SJSA1 (cell line): ENCODE measurements at places on chromosomes 16 and 17. TPM values are rescaled to one million over a fixed set of nuclear protein-coding genes. Genes with fewer than 3 reads are reported as not detected.

The PER1 gene
- 1.0 and 8.3 TPM in 2 replicates for total RNA-seq

The RNF166 gene
- total RNA-seq: 25.0 and 32.4 TPM in 2 replicates

The CDYL2 gene
- total RNA-seq: 2.5 and 15.1 TPM in 2 replicates

GRCh38 chr16:31260136-31260931 lies 559 bp downstream of the ITGAM start:
- H3K4me1 ChIP-seq: peaks cover 5% of the 10 kb centered on the region
- H3K27me3 ChIP-seq: 0 out of 2 replicates have a peak, but pooled peaks cover 4% of the 10 kb centered on the region
- H3K27ac ChIP-seq: no peak overlapping the region
- DNase-seq: no peak
- no peaks in the 10 kb centered on the region for H3K36me3 ChIP-seq

DNA sequence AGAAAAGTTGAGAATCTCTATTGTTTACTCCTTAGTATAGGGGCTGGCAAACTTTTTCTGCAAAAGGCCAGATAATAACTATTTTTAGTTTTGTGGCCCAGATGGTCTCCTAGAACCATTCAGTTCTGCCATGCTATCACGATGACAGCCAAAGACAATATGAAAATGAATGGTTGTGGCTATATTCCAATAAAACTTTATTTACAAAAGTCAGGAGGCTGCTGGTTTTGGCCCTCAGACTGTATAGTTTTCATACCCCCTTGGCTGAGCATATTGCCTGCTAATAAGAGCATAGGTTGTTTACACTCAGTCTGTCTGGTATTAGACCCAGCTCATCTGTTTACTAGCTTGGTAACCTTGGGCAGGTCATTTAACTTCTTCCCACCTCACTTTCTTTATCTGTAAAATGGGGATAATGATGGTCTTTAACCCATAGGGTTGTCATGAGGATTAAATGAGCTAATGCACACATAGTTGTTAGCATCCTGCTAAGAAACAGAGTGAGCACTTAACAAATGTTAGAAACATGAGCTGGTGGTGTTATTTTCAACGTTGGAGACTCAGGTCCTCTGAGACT lies 156.3 kb downstream of the MSI2 start:
- no peaks in the 10 kb centered on the region for H3K36me3 ChIP-seq
- H3K27ac ChIP-seq: no peak overlapping the region
- no peak overlapping the region for H3K4me3 ChIP-seq
- H3K27me3 ChIP-seq: no peaks in the 10 kb centered on the region
- peaks cover 2% of the 10 kb centered on the region for H3K4me1 ChIP-seq
- DNase-seq: no peak

DNA sequence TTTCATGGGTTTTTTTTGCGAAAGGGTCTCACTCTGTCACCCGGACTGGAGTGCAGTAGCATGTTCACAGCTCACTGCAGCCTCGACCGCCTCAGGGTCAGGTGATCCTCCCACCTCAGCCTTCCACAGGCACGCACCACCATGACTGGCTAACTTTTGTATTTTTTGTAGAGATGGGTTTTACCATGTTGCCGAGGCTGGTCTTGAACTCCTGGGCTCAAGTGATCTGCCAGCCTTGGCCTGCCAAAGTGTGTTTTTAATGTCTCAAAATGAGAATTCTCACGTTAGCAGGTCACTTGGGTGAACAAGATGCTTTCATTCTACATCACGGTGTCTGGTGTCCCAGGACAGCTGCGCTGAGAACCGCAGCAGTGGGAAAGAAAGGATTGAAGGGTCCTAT lies 3.2 kb downstream of the FBXO31 start:
- peaks cover 48% of the 10 kb centered on the region for H3K4me1 ChIP-seq
- H3K36me3 ChIP-seq: peaks cover 3% of the 10 kb centered on the region; the same call in 1 of the 2 replicates

GRCh38 chr17:66415366-66416206 lies 113.2 kb downstream of the PRKCA start:
- no peak overlapping the region for H3K4me3 ChIP-seq
- no peak overlapping the region for H3K27ac ChIP-seq
- no peak for DNase-seq
- no peaks in the 10 kb centered on the region for H3K27me3 ChIP-seq
- no peaks in the 10 kb centered on the region for H3K36me3 ChIP-seq
- no peaks in the 10 kb centered on the region; the same call in 1 of the 2 replicates for H3K4me1 ChIP-seq

- H3K27ac ChIP-seq: peak overlapping the region; percentile 36
- no peak overlapping the region for H3K4me3 ChIP-seq
- H3K36me3 ChIP-seq: no peaks in the 10 kb centered on the region
- H3K4me1 ChIP-seq: peaks cover 18% of the 10 kb centered on the region
- H3K27me3 ChIP-seq: no peaks in the 10 kb centered on the region
- DNase-seq: peak; percentile 42
Observed at GRCh38 chr16:70635336-70636016, 10.9 kb upstream of the IL34 start.

GRCh38 chr17:80443498-80443897 lies 28.5 kb downstream of the ENDOV start:
- H3K36me3 ChIP-seq: no peaks in the 10 kb centered on the region
- no peak for DNase-seq
- no peak overlapping the region for H3K4me3 ChIP-seq
- H3K27me3 ChIP-seq: no peaks in the 10 kb centered on the region; the same call in 1 of the 2 replicates
- H3K27ac ChIP-seq: no peak overlapping the region

DNA sequence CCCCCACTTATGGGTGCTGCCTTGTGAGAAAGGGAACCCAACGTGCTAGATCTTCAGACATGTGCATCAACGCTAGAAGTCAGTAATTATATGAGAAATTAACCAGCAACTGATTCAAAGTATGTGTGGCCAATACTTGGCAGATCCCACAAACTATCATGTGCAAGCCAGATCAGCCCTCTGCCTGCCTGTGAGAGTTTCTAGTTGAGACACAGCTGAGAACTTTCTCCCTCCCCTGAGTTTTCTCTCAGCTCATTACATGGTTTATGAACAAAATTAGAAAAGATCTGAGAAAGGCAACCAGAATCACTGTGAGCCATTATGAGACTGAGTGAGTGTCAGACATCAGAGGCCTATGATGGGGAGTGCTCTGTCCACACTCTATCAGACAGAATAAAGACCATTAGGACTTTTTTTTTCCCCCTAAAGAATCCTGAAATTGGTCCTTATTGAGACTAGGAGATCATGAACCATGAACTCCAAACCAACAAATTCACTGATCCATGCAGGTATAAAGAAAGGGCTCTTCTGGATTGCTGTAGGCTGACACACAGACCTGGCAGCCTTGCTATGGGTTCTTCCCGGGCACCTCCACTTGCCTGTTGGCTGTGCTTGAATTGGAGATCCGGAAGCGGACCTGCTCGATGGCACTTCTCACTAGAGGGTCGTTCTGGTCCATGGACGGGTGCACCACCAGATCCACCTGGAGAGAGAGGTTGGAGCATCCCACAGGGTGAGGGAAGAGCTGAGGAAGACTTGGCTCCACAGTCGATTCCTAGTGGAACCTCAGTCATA lies 51.5 kb downstream of the GTF3C1 start:
- H3K36me3 ChIP-seq: peaks cover 91% of the 10 kb centered on the region
- H3K4me1 ChIP-seq: peaks cover 33% of the 10 kb centered on the region
- DNase-seq: no peak
- H3K27me3 ChIP-seq: no peaks in the 10 kb centered on the region
- no peak overlapping the region for H3K4me3 ChIP-seq

GRCh38 chr17:39759204-39759603 lies 21.5 kb downstream of the GRB7 start:
- H3K4me1 ChIP-seq: peaks cover 75% of the 10 kb centered on the region
- DNase-seq: no peak
- no peak overlapping the region for H3K4me3 ChIP-seq
- peak overlapping the region; percentile 66 for H3K27ac ChIP-seq
- no peaks in the 10 kb centered on the region for H3K27me3 ChIP-seq

GRCh38 chr16:47469227-47469626 lies 8.1 kb downstream of the PHKB start:
- H3K4me1 ChIP-seq: peaks cover 10% of the 10 kb centered on the region
- no peak for DNase-seq
- H3K36me3 ChIP-seq: no peaks in the 10 kb centered on the region
- no peaks in the 10 kb centered on the region for H3K27me3 ChIP-seq

DNA sequence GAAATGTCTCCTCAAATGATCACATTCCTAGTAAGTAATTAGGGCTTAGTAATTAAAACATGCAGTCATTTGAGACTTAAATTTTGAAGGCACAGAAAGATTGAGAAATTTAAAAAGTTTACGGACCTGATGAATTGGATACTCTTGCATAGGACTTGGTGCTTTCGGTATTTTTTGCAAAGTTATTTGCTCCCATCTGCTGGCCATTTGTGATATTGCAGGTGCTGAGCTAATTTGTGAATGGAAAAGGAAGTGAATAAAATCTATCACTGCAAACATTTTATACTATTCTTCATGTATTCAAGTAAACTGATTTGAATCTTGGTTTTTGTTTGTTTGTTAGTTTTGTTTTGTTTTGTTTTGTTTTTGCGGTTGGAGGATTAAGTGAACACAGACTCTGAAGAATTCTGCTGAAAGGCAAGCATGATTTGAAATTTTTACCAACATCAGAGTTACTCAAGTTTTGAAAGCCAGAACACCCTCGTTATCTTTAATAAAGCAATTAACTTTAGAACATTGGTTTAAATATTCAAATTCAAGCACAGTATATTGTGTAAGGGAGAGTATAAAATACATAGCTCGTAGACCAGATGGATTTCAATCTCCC lies 689.5 kb upstream of the RBFOX1 start:
- no peak overlapping the region for H3K27ac ChIP-seq
- H3K27me3 ChIP-seq: no peaks in the 10 kb centered on the region
- no peaks in the 10 kb centered on the region for H3K4me1 ChIP-seq

GRCh38 chr17:11074451-11074850 lies 166.6 kb upstream of the SHISA6 start:
- H3K27me3 ChIP-seq: no peaks in the 10 kb centered on the region
- H3K27ac ChIP-seq: no peak overlapping the region
- DNase-seq: no peak
- H3K4me3 ChIP-seq: no peak overlapping the region
- H3K4me1 ChIP-seq: no peaks in the 10 kb centered on the region
- H3K36me3 ChIP-seq: no peaks in the 10 kb centered on the region

GRCh38 chr16:5580296-5580695 lies 482.7 kb upstream of the EEF2KMT start:
- H3K4me3 ChIP-seq: no peak overlapping the region
- H3K27ac ChIP-seq: no peak overlapping the region
- H3K27me3 ChIP-seq: peaks cover 4% of the 10 kb centered on the region; the same call in 1 of the 2 replicates
- DNase-seq: no peak
- H3K36me3 ChIP-seq: no peaks in the 10 kb centered on the region
- H3K4me1 ChIP-seq: no peaks in the 10 kb centered on the region

DNA sequence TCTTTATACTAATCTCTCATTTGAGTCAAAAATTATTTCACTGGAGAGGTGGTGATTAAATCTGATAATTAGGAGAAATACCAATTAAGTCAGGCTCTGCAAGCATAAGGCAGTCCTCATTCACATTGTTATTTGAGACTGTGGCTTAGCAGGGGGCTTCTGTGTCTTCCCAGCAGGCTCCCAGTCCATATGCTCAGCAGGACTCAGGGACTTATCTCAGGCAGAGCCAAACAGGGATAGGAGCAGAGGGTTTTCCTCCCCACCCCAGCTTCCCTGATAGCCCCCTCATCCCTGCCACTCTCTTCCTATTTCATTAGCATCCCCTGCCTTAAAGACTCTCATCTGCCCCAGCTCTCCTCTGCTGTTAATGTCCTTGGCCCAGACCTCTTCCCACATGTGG lies 104.3 kb upstream of the DNAH9 start:
- no peak overlapping the region for H3K4me3 ChIP-seq
- no peak for DNase-seq
- no peaks in the 10 kb centered on the region for H3K36me3 ChIP-seq
- no peaks in the 10 kb centered on the region for H3K27me3 ChIP-seq

DNA sequence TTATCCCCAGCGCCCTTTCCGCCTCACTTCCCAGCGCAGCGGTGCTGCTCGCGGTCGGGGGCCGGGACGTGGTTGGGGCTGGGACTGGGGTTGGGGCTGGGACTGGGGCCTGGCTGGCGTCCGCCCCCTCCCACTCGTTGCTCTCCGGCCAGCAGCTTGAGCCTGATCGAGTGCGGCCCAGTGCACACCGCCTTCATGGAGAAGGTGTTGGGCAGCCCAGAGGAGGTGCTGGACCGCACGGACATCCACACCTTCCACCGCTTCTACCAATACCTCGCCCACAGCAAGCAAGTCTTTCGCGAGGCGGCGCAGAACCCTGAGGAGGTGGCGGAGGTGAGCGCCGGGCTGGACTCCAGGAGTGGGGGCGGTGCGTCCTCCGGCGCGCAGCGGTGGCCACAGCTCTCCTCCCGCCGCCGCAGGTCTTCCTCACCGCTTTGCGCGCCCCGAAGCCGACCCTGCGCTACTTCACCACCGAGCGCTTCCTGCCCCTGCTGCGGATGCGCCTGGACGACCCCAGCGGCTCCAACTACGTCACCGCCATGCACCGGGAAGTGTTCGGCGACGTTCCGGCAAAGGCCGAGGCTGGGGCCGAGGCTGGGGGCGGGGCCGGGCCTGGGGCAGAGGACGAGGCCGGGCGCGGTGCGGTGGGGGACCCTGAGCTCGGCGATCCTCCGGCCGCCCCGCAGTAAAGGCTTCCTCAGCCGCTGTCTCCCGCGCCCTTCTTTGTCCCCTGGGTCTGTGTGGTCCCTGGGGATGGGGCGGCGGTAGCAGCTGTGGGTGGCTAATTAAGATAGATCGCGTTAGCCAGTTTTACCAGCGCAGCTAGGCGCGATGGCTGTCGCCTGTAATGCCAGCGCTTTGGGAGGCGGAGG lies 1.8 kb downstream of the HSD17B1 start:
- H3K27me3 ChIP-seq: no peaks in the 10 kb centered on the region
- DNase-seq: peak; percentile 82
- H3K4me3 ChIP-seq: peak overlapping the region; percentile 81
- peak overlapping the region; percentile 35 for H3K27ac ChIP-seq
- peaks cover 6% of the 10 kb centered on the region for H3K36me3 ChIP-seq
- peaks cover 6% of the 10 kb centered on the region for H3K4me1 ChIP-seq
